ENCODE measurements at places on chromosomes 11 and 22. TPM values are rescaled to one million over a fixed set of nuclear protein-coding genes. Genes with fewer than 3 reads are reported as not detected.

OR5A2 gene
- not detected for total RNA-seq

ZNF280B gene
- 0.93 TPM for total RNA-seq

KCNQ1OT1 gene
- total RNA-seq, result 2.5 TPM

DCDC1 gene
- 0.09 TPM for total RNA-seq

TTC36 gene
- total RNA-seq, result 0.82 TPM

BRSK2 gene
- total RNA-seq, result 0.13 TPM

SLC15A3 gene
- total RNA-seq, result 96.4 TPM

GLB1L2 gene
- total RNA-seq, result 10.3 TPM

C11orf97 gene
- total RNA-seq, result 1.8 TPM

MS4A1 gene
- 0.73 TPM for total RNA-seq

CCDC188 gene
- total RNA-seq, result 1.4 TPM

SCARF2 gene
- total RNA-seq, result 22.9 TPM

HBG2 gene
- total RNA-seq, result not detected

OR10A2 gene
- total RNA-seq, result not detected

SHISAL1 gene
- 0.79 TPM for total RNA-seq

GRCh38 chr11:2398664-2399355 lies 1.7 kb upstream of the TSSC4 start:
- H3K27me3 ChIP-seq, result no peaks in the 10 kb centered on the region
- H3K4me1 ChIP-seq, result peaks cover 16% of the 10 kb centered on the region
- H3K4me3 ChIP-seq, result no peak overlapping the region
- no peak for DNase-seq
- peak overlapping the region; percentile 93 for H3K27ac ChIP-seq

- no peaks in the 10 kb centered on the region for H3K36me3 ChIP-seq
- H3K4me1 ChIP-seq, result no peaks in the 10 kb centered on the region
- no peak for DNase-seq
- H3K27ac ChIP-seq, result no peak overlapping the region
- H3K27me3 ChIP-seq, result no peaks in the 10 kb centered on the region
These were observed 61.5 kb upstream of the API5 start for GRCh38 chr11:43250309-43250708.

GRCh38 chr11:90135016-90135415 lies 553 bp downstream of the NAALAD2 start:
- no peaks in the 10 kb centered on the region for H3K36me3 ChIP-seq
- H3K4me1 ChIP-seq, result peaks cover 4% of the 10 kb centered on the region
- no peak for DNase-seq
- H3K4me3 ChIP-seq, result peak overlapping the region; percentile 37
- no peak overlapping the region for H3K27ac ChIP-seq

- no peaks in the 10 kb centered on the region for H3K27me3 ChIP-seq
- DNase-seq, result no peak
- no peak overlapping the region for H3K4me3 ChIP-seq
- no peak overlapping the region for H3K27ac ChIP-seq
These were observed 48.1 kb downstream of the SHANK2 start for GRCh38 chr11:71204294-71204693.

DNA sequence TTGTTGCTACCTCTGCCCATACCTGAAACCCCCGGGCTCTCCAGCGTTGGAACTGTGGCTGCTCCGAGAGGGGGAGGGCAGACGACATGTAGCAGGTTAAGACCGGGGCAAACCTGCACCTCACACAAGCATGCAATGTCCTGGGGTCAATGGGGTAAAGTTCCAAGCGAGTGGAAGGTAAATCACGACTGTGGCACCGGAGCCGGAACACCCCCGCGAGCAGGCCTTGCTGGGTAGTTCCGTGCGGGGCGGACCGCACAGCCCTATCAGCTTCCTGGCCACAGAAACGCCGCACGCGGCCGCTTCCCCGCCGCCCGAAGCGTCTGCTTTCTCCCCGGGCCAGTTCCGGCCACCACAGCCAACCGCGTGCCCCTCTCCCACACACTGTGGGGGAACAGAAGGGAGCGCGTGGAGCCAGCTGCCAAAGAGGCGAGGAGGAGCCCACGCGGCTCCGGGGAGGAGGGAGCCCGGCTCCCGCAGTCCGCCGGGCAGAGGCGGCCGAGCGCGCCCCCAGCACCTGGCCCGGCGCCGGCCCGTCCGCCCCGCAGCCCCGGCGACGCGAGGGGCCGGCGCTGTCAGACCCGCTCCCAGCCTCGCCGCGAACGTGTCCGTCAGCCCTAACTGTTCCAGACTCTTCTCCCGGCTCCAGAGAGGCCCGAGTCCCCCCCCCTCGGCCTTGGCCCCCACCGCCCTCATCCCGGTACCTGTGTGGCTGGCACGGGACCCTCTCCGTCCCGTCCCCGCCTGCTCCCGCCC lies 1.6 kb downstream of the SPTBN2 start:
- peaks cover 15% of the 10 kb centered on the region for H3K4me1 ChIP-seq
- H3K27ac ChIP-seq, result no peak overlapping the region
- H3K36me3 ChIP-seq, result no peaks in the 10 kb centered on the region
- H3K4me3 ChIP-seq, result peak overlapping the region; percentile 37

DNA sequence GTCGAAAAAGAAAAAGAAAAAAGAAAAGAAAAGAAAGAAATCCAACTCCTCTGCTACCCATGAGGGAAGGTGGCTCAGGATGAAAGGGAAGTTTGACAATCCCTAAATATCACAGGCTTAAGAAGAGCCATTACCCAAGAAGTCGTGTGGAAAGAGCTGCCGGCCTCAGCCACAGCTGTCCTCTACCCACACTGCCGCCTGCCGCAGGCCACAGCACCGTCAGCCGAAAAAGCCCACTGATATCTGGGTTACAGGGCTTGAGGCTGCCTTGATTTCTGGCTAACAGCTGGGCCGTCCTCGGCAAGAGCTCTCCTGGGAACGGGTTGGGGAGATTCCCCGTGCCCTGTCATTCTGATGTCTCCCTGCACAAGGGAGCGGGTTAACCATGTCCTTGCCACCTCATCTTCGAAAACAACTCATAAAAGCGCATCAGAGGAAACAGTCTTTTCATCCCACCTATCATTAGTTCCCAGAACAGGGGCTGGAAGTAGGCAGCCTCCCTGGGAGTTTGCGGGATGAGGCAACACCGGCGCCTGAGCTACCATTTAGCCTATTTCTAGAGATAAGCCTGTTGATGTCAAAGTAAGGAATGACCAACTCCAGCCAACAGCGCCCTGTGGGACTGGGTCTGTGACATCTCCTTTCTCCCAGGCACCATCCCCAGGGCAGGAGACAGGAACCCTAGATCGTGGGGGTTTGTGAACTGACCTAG lies 21.8 kb upstream of the SNX32 start:
- H3K27ac ChIP-seq, result no peak overlapping the region
- DNase-seq, result peak; percentile 57
- H3K27me3 ChIP-seq, result no peaks in the 10 kb centered on the region
- no peaks in the 10 kb centered on the region for H3K4me1 ChIP-seq
- no peak overlapping the region for H3K4me3 ChIP-seq
- H3K36me3 ChIP-seq, result no peaks in the 10 kb centered on the region

- no peak overlapping the region for H3K27ac ChIP-seq
- DNase-seq, result no peak
- no peaks in the 10 kb centered on the region for H3K36me3 ChIP-seq
- peaks cover 4% of the 10 kb centered on the region for H3K4me1 ChIP-seq
These were observed 41.6 kb downstream of the EIF3F start for GRCh38 chr11:8028766-8029165.

DNA sequence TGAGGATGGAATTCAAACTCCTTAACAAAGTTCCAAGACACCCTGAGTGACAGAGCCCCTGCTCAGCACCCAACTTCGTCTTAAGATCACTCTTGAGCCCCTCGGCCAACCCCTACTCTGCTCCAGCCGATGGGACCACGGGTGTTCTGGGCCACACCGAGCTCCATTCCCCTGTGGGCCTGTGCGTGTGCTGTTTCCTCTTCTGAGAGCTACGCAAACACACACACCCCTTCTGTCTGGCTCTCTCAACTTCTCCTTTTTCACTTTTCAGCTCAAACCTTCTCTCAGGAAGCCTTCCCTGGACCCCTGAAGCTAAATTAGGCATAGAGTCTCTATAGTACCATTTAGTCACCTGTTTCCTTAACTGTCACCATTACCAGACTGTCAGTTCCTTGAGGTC lies 37.5 kb upstream of the NNMT start:
- H3K36me3 ChIP-seq, result peaks cover 15% of the 10 kb centered on the region
- H3K4me3 ChIP-seq, result no peak overlapping the region
- no peak overlapping the region for H3K27ac ChIP-seq
- no peaks in the 10 kb centered on the region for H3K27me3 ChIP-seq
- DNase-seq, result no peak

GRCh38 chr11:132244846-132245245 lies 874.4 kb downstream of the NTM start:
- H3K4me1 ChIP-seq, result no peaks in the 10 kb centered on the region
- H3K36me3 ChIP-seq, result no peaks in the 10 kb centered on the region
- H3K4me3 ChIP-seq, result no peak overlapping the region
- no peaks in the 10 kb centered on the region for H3K27me3 ChIP-seq

GRCh38 chr11:20362481-20362880 lies 1.0 kb upstream of the HTATIP2 start:
- no peak overlapping the region for H3K27ac ChIP-seq
- no peaks in the 10 kb centered on the region for H3K27me3 ChIP-seq

GRCh38 chr11:1381793-1382425 lies 7.8 kb upstream of the BRSK2 start:
- no peak overlapping the region for H3K27ac ChIP-seq
- H3K4me1 ChIP-seq, result no peaks in the 10 kb centered on the region
- no peaks in the 10 kb centered on the region for H3K27me3 ChIP-seq
- DNase-seq, result peak; percentile 42
- no peak overlapping the region for H3K4me3 ChIP-seq

DNA sequence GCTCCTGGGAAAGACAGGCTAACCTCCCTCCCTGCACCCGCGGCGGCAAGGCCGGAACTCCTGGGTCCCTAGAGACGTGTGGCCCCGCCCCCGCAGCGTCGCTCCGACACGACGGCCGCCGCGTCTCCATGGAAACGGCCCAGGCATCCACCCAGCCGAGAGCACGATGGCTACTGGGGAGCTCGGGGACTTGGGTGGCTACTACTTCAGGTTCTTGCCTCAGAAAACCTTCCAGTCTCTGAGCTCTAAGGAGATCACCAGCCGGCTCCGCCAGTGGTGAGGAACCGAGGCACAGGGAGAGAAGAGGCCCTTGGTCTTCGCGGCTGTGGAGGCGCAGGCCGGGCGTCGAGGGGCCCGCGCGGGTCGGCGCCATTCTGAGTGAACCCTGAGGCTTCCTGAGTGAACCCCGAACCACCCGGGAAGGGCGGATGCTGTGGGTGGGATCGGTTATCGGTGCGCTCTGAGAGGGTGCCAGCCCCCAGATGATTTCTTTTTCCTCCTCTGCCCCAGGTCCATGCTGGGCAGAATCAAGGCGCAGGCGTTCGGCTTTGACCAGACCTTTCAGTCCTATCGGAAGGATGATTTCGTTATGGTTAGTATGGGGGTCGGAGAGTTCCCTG lies at the start of gene CFAP300:
Gene CFAP300, plus strand, starts transcription at position 133 of the 620 bp plus-strand sequence. Its CDS starts 34 bp downstream, at position 167.
- DNase-seq, result peak; percentile 87
- H3K36me3 ChIP-seq, result no peaks in the 10 kb centered on the region
- peak within 1 kb of the TSS; percentile 38 for H3K4me3 ChIP-seq
- H3K27ac ChIP-seq, result peak within 1 kb of the TSS; percentile 63
- H3K27me3 ChIP-seq, result no peaks in the 10 kb centered on the region
- H3K4me1 ChIP-seq, result no peaks in the 10 kb centered on the region

- H3K27me3 ChIP-seq, result no peaks in the 10 kb centered on the region
- H3K4me3 ChIP-seq, result no peak overlapping the region
- no peak for DNase-seq
- no peak overlapping the region for H3K27ac ChIP-seq
- H3K36me3 ChIP-seq, result peaks cover 77% of the 10 kb centered on the region
These were observed 42.1 kb downstream of the NCAPD3 start for GRCh38 chr11:134181707-134182106.

GRCh38 chr11:69311767-69312385 lies 17.9 kb downstream of the MYEOV start:
- peaks cover 12% of the 10 kb centered on the region for H3K4me1 ChIP-seq
- peak; percentile 86 for DNase-seq
- no peaks in the 10 kb centered on the region for H3K36me3 ChIP-seq
- H3K4me3 ChIP-seq, result no peak overlapping the region
- H3K27ac ChIP-seq, result peak overlapping the region; percentile 69
- H3K27me3 ChIP-seq, result no peaks in the 10 kb centered on the region

DNA sequence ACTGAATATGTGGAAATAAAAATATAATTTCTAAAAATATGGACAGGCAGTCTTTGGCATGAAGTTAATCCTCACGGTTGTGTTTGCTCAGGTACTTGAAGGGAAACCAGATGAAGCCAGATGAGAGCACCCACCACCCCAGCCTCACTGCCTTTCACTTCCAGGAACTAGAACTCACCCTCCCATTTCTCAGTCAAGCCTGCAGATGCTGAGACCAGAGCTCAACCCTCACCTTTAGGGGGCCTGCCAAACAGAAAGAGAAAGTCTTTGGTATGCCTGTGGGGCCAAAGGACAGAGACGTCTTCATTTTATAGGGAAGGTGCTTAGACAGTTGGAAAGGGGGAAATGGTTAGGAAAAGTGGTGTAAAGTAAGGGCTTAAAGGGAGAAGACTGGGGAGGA lies 252.8 kb upstream of the PLET1 start:
- H3K27me3 ChIP-seq, result no peaks in the 10 kb centered on the region
- no peaks in the 10 kb centered on the region for H3K4me1 ChIP-seq
- no peak for DNase-seq

- H3K4me3 ChIP-seq, result no peak overlapping the region
- H3K4me1 ChIP-seq, result no peaks in the 10 kb centered on the region
- no peak for DNase-seq
- no peaks in the 10 kb centered on the region for H3K36me3 ChIP-seq
These were observed 7.1 kb upstream of the VSTM5 start for GRCh38 chr11:93857413-93858120.

- H3K36me3 ChIP-seq, result no peaks in the 10 kb centered on the region
- no peak overlapping the region for H3K4me3 ChIP-seq
- no peak for DNase-seq
- H3K27ac ChIP-seq, result no peak overlapping the region
- no peaks in the 10 kb centered on the region for H3K4me1 ChIP-seq
- no peaks in the 10 kb centered on the region for H3K27me3 ChIP-seq
These were observed 27.0 kb upstream of the TTLL12 start for GRCh38 chr22:43213962-43214361.

- no peaks in the 10 kb centered on the region for H3K4me1 ChIP-seq
- H3K36me3 ChIP-seq, result no peaks in the 10 kb centered on the region
- no peak for DNase-seq
These were observed 8.9 kb upstream of the SCGB1D1 start for GRCh38 chr11:62181097-62181496.

DNA sequence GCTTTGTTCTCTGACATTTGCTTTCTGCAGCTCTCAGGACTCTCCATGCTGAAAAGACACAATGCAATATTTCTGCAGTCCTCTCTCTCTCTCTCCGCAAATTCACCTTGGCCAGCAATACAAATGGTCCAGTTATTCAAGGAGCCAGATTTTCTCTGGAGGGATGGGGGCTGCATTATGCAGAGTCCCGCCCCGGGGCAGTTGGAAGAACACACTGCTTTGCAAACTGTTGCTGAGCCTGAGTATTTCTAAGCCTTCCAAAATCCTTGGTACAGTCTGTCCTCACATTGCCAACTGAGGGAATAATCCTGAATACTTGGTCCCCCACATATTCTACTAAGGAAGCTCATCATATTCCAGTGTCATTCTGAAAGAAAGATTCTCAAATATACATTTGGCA lies 94.3 kb upstream of the ZC3H12C start:
- H3K4me3 ChIP-seq, result no peak overlapping the region
- H3K4me1 ChIP-seq, result no peaks in the 10 kb centered on the region
- no peak for DNase-seq
- H3K27me3 ChIP-seq, result no peaks in the 10 kb centered on the region
- no peaks in the 10 kb centered on the region for H3K36me3 ChIP-seq
- no peak overlapping the region for H3K27ac ChIP-seq

Data from left lung (tissue), 14 donors.